HAP-1 (cell line): ENCODE measurements at places on chromosomes 12 and 14.

DNA sequence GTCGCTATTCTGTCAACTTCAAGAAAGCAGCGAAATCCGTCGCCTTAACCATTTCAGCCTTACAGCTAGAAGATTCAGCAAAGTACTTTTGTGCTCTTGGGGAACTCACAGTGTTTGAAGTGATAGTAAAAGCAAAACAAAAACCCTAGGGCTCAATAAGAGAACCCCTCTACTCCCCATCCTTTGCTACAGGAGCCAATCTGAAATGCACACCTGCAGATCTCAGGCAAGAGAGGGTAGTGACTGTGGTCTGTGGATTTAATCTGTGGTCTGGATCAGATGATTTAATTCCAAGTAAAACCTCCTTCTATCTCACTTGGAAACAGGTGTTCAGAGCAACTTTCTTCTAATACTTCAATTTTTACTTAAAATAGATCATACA lies 422.9 kb upstream of the OR4E1 start:
- no peak for DNase-seq

- no peak for DNase-seq
These were observed 845 bp upstream of the COCH start for GRCh38 chr14:30873308-30874119.

- no peak for DNase-seq
These were observed 273.9 kb downstream of the TRHDE start for GRCh38 chr12:72546106-72546505.

- DNase-seq, result no peak
These were observed 156.3 kb upstream of the TMCC3 start for GRCh38 chr12:94806617-94807016.

- no peak for DNase-seq
These were observed 188.7 kb downstream of the PRKD1 start for GRCh38 chr14:29738950-29739349.

DNA sequence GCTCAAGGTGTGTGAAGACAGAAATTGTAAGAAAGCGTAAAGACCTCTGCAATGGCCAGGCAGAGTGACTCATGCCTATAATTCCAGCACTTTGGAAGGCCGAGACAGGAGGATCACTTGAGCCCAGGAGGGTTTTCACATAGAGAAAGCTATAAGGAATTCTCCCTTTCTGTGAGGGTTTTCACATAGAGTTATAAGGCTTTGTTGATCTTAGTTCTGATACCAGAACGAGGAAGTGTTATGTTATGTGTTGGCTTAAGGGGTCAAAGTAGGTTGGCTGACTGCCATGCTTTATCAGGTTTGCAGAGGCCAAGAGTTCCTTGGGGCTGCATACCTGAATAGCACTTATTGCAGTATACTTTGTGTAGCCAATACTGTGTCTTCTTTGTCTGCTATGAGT lies 139.1 kb downstream of the ERC1 start:
- DNase-seq, result no peak

GRCh38 chr14:35362911-35363374 lies 41.6 kb downstream of the NFKBIA start:
- DNase-seq, result no peak

DNA sequence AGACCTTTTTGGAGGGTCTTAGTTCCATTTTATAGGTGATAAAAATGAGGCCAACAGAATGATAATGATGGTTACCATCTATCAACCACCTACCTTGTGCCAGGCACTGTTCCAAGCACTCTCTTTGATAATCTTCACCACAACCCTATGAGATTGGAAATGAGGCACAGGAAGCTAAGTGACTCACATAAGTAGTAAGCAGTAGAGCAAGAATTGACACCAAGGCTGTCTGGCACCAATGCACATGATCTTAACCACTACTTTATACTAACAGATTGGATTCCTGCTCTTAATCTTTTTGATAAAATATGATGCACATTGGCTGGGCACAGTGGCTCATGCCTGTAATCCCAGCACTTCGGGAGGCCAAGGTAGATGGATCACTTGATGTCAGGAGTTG lies 91.4 kb downstream of the DRAM1 start:
- no peak for DNase-seq

DNA sequence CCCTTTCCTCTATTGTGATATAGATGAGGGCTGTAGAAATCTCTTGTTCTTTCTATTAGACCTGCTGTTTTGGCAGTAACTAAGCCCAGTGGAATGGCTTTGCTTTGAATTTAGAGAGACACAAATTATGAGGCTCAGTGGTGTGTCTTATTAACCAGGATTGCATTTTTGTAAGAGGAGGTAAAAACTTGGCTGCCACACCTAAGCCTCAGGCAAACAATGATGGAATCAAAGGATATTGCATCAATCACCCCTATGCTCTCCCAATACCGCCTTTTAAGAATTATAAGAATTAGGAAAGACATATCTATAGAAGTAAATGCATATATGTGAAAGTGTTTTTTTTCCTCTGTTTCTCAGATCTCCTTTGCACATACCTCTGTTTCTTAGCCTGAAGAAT lies 63.3 kb downstream of the ACSS3 start:
- no peak for DNase-seq

DNA sequence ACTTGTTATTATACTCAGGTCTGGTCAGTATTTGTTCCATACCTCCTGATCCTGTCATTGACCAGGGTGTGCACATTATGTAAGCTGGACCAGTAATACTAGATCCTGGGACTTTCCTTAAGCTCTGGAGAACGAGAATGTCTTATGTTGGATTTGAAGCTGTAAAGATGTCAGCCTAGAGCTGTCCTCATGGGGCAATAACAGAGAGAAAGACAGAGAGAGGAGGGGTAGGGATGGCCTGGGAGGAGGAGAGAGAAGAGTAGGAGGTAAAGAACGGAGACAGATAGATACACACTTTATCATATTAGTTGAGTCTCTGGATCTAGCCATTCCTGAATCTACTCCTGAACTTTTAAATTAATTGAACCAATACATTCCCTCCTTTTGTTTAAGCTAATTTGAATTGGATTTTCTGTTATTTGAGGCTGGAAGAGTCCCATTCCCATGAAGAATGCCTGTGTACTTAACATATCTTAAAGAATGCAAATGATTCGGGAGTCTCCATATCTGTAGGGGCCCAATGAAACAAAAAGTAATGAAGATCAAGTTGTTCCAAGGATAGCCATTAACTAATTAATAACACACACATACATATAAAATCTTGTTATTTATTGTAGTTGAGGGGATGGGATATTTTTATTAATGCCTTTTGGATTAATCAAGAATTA lies 55.9 kb downstream of the PLEKHA5 start:
- peak; percentile 32 for DNase-seq
